ENCODE measurements at places on chromosomes 2 and 18.
A peak's percentile ranks its signal among the peaks of the same experiment; 100 is the strongest.

DNA sequence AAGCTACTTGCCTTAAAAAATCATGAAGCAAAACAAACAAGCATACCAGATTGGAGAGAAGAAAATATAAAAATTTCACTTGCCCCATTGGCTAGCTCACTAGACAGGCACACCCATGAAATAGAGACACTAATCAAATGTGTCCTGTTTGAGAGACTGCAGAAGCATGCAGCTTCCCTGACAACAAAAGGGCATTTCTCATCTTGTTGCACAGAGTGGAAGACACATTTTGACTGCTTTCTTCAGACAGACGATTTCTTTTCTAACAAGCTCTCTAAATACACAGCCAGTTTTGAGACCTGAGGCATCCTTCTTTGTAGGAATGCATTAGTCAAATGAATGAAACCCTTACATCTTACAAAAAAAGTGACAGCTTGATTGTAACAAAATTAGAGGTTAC lies 1558.6 kb upstream of the NXPH2 start:
- DNase-seq, result peak; percentile 4

- DNase-seq, result peak; percentile 72
Observed at GRCh38 chr2:30231996-30232800, 864 bp downstream of the LBH start.

DNA sequence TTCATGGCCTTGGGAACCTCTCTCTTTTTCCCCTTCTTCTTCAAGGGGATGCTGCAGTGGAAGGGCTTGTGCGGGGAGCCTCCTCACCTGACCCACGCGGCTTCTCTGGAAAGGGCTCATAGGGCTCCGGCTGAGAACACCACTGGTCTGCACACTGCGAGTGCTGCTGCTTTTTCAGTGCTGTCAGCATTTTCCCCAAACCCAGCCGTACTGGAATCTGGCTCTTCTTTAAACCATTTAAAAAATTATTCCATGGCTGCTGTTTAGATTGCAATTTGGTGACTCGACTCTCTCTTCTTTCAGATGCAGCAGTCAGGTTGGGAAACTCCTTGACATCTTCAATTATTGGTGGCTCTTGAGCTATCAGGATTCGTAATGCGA lies 272.6 kb upstream of the DSEL start:
- DNase-seq, result no peak

- no peak for DNase-seq
Observed at GRCh38 chr2:32858713-32859112, 88.0 kb upstream of the LTBP1 start.

DNA sequence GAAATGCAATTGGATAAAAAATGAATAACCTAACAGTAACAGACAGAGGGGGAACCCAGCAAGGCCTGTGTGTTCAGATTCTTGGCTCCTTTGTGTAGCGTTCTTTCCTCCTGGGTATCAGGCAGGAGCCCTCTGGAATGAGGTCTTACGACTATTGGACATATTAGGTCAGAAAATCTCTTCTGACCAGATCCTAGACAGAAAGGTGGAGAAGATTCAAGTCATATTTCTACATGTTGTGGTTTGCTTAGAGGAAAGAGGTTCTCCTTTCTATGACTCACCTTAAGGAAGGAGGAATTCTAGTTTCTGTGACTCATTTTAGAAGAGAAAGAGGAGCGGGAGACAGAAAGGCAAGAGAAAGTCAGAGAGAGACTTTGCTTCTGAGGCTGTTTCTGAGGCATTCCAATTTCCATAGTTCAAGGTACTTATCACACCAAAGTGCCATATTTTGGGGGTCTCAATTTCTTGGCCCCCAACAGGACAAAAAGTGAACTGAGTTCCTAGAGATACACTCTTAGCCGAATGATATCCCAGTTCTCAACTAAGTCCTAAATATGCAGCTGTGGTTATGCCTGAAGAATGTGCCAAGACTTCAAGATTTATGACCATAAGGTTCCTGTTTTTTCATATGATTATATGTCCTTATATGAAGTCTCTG lies 618.6 kb downstream of the ZEB2 start:
- DNase-seq, result no peak

- no peak for DNase-seq
Observed at GRCh38 chr2:76679025-76679396, 843.2 kb downstream of the LRRTM4 start.

GRCh38 chr18:74967979-74968378 lies 241.0 kb downstream of the PTGR3 start:
- no peak for DNase-seq

GRCh38 chr2:218721934-218722333 lies 11.3 kb downstream of the TTLL4 start:
- DNase-seq, result no peak

DNA sequence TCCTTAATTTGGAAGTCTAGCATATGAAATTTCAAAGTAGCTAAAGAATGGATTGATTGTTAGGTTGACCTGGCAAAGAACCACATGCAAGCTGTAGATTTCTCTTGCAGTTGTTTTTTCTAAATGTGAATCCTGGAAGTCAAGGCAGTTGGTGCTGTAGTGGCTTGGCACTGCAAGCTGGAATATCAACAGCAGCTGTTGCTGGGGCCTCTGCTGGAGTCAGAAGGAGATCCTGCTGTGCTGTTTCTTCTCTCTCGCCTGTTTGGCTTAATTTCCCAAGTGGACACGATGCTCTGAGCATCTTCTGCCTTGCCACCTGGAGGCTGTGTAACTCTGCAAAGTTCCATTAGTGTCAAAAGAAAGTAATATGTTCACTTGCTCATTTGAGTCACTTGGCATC lies 12.6 kb downstream of the PIK3C3 start:
- no peak for DNase-seq
